Activated CD8-positive, alpha-beta T cell treated with anti-CD3 and anti-CD28 coated beads for 36 hours (primary cell): ENCODE measurements at places on chromosomes 4 and X.

DNA sequence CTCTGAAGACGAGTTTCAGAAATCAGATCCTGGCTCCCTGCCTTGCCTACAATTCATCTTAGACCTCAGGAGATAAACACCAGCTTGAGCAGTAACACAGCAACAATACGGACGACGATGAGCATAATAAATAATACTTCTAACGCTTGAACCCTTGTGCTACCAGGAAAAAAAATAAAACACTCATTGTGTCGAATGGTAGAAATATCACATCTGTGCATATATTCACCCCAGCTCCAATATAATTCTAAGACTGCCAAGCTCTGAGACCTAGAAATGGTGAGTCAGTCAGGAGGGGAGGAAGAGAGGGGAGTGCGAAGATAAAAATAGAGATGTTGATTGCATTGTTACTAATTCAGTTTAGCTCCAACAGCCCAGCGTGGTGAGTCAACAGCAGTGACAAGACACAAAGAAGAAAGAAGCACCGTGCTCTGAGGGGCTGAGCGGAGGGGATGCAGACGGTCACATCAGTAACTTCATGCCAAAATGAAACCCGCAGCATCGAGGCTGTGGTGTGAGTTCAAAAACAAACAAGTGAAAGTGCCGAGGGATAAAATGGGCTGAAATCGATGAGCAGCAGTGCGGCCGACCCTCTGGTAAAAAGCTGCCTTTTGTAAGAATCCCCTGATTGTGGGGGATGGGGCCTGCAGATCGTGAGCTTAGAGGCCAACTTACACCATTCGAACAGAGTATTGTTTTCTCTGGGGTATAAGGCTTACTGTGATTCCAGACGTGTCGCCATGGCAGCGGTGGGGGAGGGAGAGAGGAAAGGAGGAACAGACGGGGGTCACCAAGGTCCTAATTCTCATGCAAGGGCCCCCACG is 150.4 kb downstream of the MGST2 start:
- DNase-seq, result peak; percentile 15

DNA sequence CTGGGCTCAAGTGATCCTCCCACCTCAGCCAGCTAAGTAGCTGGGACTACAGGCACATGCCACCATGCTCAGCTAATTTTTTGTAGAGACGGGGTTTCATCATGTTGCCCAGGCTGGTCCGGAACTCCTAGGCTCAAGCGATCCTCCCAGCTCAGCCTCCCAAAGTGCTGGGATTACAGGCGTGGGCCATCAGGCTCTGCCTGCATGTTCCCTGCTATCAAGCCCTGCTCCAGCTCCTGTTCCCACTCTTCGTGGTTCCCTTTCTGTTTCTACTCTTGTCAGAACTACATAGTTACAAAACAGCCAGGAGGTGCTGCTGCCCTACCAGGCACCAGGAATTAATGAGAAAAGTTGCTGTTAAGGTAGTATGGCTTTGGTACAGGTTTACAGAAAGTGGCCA is 8.7 kb downstream of the TIMP1 start:
- no peak for DNase-seq

- DNase-seq, result no peak
These were observed 676.7 kb upstream of the LCORL start for GRCh38 chr4:18698119-18698883.

GRCh38 chr4:62448911-62449310 is 1248.8 kb downstream of the ADGRL3 start:
- no peak for DNase-seq
